ENCODE measurements at places on chromosomes 1 and 21.

DNA sequence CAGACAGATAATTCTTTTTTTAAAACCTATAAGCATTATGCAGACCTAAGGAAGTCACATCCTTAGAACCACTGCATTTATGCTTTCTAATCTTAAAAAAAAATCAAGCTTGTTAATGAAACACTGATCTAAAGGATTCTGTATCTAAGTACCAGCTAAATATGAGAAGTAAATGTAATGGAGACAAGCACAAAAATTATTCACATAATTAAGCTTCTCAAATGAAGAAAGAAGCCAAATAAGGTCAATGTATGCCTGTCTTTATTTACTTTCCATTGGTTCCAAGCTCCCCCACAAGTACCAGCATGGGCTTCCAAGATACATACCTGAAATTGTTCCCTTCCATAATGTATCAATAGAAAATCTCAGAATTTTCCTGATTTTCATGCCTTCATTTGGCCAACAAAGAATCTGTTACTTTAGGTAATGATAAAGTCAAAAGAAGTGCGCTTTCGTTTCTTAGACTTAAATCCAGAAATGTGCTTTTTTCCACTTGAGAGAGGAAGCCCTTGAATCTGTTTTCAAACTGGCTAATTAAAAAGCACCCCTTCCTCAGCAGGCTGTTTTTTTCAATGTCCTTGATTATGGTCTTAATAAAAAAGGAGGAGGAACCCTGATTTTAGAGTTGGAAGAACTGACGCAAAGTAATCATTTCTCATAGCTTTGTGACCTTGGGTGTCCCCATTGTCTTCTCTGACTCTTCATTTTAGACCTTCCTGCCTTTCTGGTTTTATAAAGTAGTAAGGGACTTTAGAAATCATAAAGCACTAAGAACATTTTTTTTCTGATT lies 3.8 kb downstream of the RGS2 start:
- no peak for DNase-seq

DNA sequence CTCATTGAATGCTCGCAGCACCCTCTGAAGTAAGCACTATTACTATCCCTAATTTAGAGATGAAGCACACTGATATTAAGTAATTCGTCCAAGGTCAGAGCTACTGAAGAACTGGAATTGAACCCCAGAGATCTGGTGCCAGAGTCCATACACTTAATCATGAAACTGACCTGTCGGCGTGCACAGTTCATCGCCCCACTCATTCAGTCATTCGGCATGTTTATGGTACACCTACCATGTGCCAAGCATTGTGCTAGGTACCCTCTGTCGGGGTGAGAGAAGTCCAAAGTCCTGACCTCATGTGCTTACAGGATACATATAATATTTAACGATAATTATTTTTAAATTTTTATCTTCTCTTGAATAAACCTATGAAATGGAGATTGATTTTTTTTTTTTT lies 5.6 kb upstream of the CENPS start:
- no peak for DNase-seq

DNA sequence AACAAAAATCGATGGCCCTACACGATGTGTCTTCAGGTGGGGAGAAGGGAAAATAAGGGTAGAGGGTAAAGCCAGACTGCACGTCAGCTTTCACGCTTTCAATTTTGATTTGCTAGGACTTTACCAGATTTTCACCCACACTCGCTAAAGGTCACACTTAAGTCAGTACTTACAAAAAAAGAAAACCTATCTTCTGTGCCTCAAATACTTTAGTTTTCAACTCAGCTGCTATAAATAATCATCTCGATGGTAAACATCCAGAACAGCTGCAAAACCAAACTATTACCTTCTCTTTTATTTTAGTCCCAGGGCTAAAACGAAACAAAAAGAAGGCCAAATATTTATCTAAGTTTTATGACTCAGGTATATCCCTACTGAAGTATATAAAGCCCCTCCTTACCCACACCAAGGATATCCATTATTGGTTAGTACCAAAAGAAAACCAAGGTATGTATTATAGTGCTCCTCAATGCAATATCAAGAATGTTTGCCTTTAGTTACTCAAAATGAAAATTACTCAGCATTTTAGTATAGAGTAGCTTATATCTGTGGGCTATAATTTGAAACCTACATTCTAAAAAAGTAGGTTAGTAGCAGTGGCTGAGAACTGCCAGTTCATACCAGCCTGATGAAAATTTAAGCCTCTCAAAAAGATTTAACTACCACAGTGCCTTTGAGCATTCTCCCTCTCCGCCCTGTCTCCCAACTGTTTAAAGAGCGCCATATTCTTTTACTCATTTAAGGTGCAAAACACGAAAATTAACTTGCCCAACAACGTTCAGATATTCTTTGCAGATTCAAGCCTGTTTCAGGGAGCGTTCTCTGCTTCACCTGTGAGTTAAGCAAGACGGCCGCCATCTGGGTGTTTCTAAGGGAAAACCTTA lies 1.5 kb downstream of the CSDE1 start:
- no peak for DNase-seq

- no peak for DNase-seq
These were observed 5.7 kb downstream of the SLC19A1 start for GRCh38 chr21:45536301-45537081.

- DNase-seq: no peak
These were observed 104.5 kb upstream of the LMO4 start for GRCh38 chr1:87224201-87224600.

GRCh38 chr1:159239551-159240220 lies 35.0 kb downstream of the ACKR1 start:
- no peak for DNase-seq

GRCh38 chr1:156106624-156107488 lies 7.7 kb upstream of the LMNA start:
- no peak for DNase-seq

GRCh38 chr1:221719987-221720386 lies 21.9 kb downstream of the DUSP10 start:
- DNase-seq: no peak

DNA sequence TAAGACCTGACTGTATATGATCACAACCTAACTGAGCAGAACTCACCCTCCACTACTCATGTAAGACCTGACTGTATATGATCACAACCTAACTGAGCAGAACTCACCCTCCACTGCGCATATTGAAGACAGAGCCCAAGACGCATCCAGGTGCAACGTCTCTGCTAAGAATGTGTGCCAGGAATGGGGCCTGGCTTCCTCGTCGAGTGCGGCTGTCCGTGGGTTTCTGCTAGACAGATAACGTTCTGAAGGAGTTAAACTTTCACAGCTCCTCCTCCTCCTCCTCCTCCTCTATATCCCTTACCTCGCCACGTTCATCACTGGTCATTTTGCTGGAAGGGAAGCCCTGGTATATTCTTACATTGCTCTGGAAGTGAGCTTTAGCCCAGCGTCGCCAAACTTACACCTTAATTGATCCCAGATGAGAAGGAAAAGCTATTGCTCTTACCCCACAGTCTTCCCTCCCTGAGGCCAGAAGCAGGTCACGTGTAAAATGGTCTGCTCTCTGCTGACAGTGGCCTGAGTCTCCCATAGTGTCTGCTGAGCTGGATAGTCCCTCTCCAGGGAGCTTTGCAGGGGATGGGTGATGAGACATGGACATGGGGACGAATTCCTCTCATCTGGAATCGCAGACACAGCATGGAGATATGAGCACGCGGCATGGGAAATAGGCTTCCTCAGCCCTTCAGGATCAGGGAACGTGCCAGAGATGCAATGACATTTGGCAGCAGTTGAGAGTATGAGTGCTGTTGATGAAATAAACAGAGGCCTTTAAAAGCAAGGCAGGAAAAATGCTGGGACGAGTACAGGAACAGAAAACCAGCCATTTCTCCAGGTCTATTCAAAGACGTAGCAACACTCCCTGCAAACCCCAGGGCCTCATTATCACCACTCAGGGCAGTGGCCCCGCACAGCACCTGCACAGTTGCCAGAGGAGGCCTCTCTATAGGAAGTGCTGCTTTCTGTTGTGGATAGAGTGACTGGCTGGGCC lies 528.1 kb downstream of the KIF26B start:
- DNase-seq: no peak

DNA sequence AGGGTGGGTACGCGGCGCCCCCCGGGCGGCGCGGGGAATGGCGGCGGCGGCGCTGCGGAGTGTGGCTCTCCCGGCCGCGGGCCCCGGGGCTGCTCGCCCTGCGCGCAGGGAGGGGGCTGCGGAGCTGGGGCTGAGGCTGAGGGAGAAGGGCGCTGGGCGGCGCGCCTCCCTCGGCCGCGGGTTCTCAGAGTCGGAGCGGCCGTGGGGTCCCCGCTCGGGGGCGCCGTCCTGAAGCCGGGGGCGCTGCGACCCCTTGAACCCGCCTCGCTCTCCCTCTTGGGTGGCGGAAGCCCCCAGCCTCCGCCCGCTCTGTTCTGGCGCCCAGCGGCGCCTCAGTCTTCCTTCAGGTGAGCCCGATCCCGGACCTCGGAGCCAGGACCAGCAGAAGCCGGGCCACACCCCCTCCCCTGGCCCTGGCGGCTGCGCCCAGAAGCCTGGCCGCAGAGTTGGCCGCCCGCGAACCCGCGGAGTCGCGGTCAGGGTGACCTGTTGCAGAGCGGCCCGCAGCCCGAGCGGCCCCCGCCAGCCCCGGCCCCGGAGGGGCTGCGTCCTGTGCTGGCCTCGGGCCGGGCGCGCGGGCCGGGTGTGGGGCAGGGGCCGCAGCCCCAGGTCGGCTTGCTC lies 532 bp downstream of the RALGPS2 start:
- peak; percentile 49 for DNase-seq

GRCh38 chr1:36097693-36098585 lies 9.2 kb downstream of the ADPRS start:
- DNase-seq: no peak

DNA sequence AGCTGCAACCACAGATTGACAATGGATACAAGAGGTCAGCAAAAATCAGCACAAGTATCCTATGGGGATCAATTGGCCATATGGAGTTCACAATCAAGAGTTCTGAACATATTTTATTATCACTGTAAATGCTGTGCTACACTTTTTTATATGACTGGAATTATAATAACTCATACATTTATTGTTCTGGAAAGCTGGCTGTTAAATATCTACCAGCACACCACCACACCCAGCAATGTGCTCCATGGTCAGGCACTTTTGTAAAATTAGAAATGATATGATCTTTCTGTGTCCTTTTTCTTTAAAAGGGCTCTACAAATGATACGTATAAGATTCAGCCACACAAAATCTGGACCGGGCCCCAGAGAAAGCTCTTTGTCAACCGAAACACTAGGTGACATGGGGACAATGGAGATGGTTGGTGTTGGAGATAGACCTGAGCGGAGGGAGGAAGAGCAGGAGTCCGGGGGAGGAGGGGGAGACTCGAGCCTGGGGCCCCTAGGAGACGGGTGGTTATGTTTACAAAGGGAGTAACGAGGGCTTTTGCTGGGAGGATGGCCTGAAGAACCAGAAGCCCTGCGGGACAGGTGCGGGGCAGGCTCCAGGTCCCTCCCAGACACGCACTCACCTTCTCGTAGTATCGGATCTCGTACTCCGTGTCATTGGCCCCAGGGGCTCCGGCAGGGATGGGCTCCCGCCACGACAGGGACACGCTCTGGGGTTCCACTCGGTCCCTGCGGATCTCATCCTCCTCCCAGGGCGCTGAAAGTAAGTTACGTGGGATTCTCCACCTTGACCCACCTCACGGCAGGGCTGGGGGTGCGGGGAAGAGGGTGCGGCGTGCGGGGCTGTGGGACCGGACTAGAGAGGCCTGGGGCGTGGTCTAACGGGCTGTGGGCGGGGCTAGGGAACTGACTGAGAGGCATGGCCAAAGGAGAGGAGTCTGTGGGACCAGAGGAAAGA lies 30.0 kb downstream of the EPHA10 start:
- DNase-seq: no peak

- no peak for DNase-seq
These were observed 201.1 kb upstream of the CHRM3 start for GRCh38 chr1:239185245-239185619.

- no peak for DNase-seq
These were observed 22.2 kb upstream of the TMEM200B start for GRCh38 chr1:29145739-29146437.

DNA sequence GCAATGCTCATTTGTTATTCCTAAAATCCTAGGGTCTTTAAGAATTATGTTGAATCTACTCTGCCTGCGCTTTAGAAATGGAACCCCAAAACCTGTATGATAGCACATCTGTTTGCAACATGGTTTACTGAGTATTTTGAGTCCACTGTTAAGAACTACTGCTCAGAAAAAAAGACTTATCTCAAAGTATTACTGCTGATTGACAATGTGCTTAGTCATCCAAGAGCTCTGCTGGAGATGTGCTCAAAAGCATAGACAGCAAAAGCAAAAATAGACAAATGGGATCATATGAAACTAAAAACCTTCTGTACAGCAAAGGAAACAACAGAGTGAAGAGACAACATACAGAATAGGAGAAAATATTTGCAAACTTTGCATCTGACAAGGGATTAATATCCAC lies 107.0 kb downstream of the CTH start:
- DNase-seq: no peak

GRCh38 chr1:55015731-55016620 lies 17.2 kb downstream of the BSND start:
- no peak for DNase-seq

GRCh38 chr1:205571747-205572146 lies 60.1 kb downstream of the ELK4 start:
- DNase-seq: no peak

- DNase-seq: no peak
These were observed 665.6 kb upstream of the CXADR start for GRCh38 chr21:16847211-16847610.

- no peak for DNase-seq
These were observed 3.2 kb downstream of the MIB2 start for GRCh38 chr1:1618396-1619068.

DNA sequence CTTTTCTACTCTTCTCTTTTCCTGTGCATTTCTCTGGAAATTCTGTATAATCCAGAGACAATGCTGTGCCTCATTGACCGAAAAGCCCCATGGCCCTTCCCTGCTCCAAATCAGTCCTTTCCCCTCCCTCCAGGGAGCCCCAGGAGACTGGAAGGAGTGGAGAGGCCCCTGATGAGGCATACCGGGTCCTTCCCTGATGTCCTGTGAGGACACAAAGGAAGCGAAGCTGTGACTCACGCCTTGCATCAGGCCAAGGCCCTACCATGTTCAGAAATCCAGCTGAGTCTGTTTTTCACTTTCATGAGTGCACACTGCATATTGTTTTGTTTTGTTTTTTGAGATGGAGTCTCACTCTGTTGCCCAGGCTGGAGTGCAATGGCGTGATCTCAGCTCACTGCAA lies 38.7 kb upstream of the BECN2 start:
- DNase-seq: no peak

GRCh38 chr1:36963006-36963405 lies 71.3 kb downstream of the GRIK3 start:
- no peak for DNase-seq
